Stimulated activated CD8-positive, alpha-beta memory T cell treated with anti-CD3 and anti-CD28 coated beads, Interleukin-4, amount 100 ng/mL, for 1 hour (primary cell): ENCODE measurements at places on chromosomes 5 and 9.

DNA sequence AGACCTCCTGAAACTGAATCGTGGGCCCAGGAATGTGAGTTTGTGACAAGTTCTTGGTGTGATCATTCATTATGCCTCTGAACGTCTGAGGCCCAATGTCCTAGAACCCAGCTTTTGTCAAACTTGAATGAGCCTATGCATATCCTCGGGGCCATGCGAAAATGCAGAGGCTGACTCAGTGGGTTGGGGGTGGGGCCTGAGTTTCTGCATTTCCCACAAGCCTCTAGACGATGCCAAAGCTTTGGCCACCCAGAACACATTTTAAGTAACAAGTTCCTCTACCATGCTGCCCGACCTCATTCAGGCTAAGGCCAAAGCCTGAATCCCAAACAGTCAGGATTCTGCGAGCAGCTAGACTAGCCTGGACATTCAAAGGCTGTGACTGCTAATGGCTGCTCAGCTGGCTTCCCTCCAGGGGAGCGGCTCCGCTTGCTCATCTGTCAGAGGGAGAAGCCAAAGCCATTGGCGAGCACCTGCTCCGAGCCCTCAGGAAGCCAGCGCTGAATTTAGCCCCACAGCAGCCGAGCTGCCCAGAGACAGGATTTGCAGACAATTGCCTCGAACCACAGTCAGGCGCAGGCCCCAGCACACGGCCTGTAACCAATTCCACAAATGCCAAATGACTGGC is 177.5 kb downstream of the ZDHHC21 start:
- no peak for DNase-seq

DNA sequence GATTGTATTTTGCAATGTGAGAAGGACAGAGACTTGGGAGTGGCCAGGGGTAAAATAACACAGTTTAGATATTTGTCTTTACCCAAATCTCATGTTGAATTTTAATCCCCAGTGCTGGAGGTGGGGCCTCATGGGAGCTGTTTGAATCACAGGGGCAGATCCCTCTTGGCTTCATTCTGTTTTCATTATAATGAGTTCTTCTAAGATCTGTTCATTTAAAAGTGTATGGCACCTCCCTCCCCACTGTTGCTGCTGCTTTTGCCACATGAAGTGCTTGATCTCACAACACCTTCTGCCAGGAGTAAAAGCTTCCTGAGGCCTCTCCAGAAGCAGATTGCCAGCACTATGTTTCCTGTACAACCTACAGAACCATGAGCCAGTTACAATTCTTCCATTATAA is 28.1 kb downstream of the COX7C start:
- DNase-seq = no peak

GRCh38 chr9:79164406-79164805 is 407.4 kb upstream of the TLE4 start:
- DNase-seq = no peak

- no peak for DNase-seq
Measured at GRCh38 chr9:83405759-83406158, 132.4 kb downstream of the FRMD3 start.

- no peak for DNase-seq
Measured at GRCh38 chr5:136058039-136058971, 29.5 kb downstream of the TGFBI start.

DNA sequence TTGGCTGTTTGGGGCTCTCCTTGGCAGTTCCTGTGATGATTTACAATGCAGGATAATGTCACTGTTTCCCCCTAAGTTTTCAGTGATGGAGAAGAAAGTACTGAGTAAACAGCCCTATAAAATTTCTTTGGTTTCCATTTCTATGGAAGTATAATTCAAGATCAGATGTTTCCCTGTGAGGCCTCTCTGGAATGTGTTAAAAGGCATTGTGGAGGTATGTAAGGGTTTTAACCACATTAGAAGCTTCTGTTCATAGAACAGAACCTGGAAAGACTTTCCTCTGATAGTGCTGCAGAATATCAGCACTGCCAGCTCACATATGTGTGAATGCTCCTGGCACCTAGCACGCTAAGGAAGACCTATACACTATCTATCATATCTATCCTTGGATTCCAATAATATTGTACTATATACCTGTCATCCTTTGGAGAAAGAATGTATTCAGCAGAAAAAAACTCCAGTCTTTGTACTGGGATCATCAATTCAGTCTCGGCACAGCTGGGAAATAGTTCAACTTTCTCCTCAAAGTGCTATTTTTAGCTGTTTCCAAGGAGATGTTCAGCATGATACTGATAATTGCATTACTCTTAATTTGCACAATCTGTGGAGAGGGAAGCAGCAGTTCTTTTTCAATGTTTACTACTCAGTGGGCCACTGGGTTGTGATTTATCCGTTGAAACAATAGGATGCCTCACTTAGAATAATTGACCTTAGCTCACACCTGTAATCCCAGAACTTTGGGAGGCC is 21.9 kb downstream of the TTC1 start:
- no peak for DNase-seq

GRCh38 chr9:133375724-133376654 is at the start of the genes STKLD1 and SURF4:
Gene STKLD1, plus strand, starts transcription at chr9:133376366. Its CDS starts 108 bp downstream, at chr9:133376474.
Gene SURF4, minus strand, starts transcription at chr9:133376060. Its CDS starts 91 bp downstream, at chr9:133375969.
- peak; percentile 87 for DNase-seq

DNA sequence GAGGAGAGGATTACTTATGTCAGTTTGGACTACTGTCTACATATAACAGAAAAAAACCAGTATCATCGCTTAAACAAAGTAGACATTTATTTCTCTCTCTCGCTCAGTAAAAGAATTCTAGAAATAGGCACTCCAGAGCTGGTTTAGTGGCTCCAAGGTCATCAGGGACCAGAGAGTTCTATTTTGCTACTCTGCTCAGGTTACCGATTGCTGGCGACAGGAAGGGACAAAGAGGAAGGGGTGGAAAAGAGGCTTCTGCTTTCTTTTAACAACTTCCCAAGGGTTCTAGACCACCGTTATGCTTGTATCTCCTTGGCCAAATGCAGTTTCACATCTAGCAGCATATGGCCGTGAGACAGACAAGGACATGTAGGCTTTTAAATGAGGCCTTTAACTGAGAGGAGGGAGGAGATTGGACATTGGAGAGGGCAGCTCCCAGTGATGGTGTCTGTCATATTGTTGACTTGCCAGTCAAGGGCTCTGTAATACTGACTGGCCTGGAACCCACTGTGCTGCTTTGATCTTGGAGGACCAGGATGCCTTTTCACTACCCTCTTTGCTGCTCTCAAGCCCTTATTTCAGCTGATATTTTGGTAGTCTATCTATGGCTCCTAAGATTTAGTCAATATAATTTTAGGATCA is 15.6 kb upstream of the DCP2 start:
- DNase-seq = no peak

DNA sequence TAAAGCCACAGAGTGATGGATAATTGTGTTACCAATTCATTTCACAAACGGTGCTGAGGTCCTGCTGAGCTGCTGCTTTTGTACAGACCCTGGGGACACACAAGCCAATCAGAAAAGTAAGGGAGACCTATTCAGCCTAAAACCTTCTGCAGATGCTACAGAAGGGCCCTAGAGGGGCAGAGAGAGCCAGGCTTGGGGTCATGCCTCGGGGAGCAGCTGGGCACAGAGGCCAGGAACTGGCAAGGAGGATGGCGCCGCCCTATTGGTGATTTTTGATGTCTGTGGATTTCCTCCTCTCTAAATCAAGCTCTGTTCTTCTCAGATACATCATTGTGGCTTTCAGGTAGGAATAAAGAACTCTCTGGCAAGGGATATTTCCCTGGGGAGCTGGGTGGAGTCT is 181.9 kb downstream of the ZNF462 start:
- no peak for DNase-seq

GRCh38 chr9:24096756-24097155 is 270.7 kb upstream of the ELAVL2 start:
- DNase-seq = no peak

GRCh38 chr5:36640949-36641348 is 34.5 kb downstream of the SLC1A3 start:
- no peak for DNase-seq

DNA sequence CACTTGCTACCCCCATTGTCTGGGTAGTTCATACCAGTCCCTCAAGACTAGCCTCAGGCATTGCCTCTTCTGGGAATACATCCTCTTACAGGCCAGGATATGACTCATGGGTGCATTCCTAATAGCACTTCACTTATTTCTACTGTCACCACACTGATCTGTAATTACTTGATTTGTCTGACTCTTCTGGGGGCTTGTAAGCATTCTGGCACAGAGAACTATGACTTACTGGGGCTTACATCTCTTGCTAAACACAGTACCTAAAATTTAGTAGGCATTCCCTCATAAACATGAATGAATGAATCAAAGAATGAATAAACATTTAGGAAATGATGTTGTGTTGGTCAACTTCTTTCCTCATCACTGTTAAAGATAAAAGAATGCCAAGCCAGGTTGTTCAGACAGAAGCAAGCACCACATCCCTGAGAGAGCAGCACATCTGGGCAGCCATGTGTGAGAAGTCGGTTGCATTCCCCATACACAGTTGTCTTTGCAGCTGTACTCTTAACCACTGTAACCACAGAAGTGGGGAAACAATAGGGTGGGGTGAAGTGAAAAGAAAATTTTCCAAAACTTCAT is 27.6 kb downstream of the IL7R start:
- DNase-seq = no peak

DNA sequence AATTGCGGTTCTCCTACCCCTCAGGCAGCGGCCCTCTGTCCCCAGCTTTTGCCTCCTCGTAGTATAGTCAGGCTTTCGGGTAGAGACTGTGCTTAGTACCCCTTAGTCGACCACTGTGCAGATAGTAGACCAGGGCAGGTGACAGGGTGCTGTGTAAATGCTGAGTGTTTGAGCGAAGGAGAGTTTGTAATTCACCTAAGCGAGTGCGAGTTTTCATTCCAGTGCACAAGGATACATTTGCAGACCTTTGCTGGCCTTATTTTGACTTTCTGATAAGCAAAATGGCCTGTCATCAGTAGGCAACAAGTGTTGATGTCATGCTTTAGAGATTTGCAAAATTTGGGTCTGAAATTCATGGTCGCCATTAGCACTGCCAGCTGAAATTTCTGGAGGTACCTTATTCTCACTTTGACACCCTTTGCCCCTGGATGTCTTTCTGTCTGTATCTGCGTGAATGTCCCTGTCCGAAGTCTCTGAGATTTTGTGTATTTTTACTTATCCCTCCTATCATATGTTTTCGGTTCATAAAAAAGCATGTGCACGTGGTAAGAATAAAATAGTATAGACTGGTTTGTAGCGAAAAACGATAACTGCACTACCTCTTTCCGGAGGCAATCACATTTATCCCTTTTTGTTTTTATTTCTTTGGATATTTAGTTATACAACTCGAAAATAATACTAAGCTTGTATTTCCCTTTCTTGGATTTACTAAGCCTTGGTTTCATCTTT is 1.9 kb downstream of the LMNB1 start:
- no peak for DNase-seq

GRCh38 chr9:118281772-118282171 is 577.6 kb downstream of the TLR4 start:
- no peak for DNase-seq

DNA sequence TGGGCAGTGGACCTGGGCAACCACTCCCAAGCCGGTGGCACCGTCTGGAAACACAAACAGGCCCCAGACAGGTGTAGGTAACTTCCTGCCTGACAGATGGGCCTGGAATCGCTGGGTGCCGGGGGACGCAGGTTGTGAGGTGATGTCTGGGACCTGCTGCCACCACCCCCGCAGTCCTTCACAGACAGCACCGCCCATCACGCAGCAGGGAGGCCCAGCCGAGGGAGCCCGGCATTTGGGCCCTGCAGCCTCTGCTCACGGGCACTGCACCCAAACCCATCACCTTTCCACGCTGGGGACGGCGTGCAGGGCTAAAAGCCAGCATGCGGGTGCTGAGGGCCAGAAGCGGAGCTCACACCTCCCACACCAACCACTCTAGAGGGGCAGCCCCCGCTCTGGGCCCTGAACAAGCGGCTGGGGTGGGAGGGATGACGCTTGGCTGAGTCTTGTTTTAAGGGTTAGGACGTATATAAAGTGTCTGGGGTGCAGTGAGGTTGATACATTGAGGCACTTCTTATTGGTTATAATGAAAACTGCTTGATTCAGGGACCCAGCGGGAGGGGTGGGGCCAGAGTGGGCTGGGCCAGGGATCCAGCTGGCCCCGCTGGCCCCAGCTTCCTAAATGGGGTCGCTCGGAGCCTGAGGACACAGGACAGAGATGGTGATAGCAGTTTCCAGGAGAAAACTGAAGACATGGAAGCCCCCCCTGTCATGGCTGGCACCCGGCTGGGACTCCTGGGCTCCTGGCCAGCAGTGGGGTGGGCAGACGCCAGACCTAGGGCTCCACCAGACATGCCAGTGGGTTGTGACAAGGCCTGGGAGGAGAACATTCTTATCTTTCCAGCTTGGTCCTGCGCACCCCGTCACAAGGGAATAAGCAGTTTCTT is 11.3 kb downstream of the MYMK start:
- no peak for DNase-seq

DNA sequence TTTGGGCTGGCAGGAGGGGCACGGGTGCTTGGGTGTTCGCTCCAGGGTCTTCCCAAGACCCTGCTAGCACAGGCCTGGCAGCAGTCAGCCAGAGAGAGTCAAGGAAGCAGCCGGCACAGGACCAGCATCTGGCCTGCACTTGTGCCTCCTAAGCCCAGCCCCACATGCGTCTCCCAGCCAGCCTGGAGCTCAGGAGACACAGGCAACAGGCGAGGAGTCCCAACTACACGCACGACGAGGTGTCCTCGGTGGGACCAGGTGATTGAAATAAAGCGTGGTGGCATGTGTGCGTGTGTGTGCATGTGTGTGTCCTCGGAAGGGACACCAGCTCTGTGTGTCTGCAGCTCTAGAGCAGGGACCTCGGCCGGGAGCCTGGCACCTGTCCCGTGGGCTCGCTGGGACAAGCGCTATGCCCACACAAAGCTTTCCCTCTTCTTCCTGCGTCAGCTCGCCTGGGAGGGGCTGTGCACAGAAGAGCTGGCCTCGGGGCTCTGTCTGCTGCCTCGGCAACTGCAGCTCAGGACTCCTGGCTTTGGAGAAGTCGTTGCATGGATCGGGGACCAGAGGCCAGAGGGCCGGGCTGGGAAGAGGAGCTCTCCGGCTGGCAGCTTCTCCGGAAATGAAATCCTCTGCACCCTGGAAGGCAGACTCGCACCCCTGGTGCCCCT is 14.7 kb upstream of the SLC9A3 start:
- DNase-seq = no peak

GRCh38 chr5:32020271-32020670 is 153.8 kb downstream of the GOLPH3 start:
- no peak for DNase-seq

DNA sequence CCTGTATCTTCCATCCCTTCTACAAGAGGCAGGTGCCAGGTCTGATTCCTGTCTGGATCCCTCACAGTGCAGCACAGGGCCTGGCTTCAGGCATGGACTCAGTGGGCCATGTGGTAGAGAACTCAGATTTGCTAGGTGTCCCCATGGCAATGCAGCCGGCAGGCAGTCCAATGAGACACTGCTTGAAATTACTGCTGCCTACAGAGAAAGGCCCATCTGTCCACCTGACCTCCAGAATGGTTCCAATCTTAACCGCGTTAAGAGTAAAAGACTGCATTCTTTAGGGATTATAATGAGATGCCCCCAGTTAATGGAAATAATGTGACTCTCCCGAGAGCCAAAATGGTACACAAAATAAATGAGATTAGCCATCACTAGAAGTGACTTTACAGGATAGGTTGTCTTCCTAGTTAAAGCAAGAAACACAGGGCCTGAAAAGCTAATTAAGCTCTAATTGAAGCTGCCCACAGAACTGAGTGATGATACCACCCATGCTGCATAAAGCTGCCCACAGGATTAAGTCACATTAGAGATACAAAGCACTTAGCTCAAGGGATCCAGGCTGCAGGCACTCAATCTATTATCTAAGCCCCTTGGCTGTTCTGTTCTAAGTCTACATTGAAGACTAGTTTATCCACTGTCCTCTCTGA is 11.4 kb downstream of the FAM193B start:
- no peak for DNase-seq
